ENCODE measurements at places on chromosomes 1 and 21.

DNA sequence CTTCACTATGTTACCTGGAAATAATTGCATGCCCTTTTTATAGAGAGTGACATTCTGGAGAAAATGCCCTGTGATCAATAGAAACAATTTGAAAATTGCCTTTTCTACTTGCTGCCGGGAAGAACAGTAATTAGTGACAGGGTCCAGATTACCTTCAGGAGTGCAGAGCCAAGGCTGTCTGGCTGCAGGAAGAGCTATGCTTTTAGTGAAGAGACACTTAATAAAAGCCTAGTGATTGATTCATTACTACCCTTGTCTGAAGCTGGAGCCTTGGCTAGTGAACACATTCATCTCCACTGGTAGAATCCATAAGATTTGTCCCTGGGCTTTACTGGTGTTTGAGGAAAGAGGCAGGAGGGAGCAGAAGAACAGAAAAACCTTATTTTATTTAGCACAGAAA, 12.9 kb upstream of the DNASE2B start:
- no peak for DNase-seq

DNA sequence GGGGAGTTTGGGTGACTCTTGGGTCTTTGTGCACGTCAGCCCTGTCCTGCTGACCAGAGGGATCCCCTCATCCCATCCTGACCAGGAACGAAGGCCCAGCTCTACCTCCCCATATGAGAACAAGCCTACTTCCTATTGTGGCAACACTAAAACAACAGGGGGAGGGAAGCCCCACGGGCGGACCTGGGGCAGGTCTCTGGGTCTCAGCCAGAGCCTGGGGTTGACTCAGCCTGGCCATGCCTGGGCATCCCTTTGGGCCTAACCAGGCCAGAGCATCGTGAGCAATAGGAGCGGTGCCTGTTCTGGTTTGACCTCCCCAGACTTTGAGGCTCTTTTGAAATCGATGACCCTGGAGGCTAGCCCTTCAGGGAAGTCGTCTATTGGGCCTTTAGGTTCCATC, 16.8 kb downstream of the RPS6KA1 start:
- DNase-seq = no peak

DNA sequence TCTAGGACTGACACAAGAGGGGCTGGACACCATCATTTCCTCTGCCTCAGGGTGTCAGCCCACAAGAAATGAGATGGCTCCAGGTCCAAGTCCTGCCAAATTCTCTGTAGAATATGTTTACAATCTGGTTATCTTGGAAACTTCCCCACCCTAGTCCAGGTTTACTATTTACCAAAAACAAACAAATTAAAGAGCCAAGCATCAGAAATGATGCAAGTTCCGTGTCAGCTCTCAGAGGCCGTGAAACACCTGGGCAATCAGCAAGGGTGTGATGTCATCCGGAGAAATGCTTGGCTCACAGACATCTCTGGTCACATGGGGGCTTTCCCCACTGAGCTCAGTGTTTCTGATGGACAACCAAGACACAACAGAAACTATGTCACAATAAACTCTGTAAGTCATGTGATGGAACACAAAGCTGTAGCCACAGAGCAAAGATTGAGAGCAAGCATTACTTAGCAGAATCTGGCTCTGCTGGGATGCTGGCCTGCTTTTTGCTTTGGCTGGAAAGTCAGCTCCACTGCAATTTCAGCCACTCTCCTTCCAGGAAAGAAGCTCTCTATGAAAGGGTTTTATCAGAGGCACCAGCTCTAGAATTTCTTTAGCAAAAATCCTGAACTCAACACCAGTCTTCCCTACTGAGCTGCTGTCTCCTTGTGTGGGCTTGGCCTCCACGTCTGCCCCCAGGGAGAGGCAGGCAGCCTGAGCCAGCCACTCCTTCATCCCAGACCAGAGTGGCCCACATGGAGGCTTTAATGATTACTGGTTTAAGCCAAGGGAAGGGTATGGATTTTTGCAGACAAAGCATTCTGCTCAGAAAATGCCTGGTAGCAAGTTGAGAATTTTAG, 55.9 kb downstream of the NENF start:
- DNase-seq = peak; percentile 37

DNA sequence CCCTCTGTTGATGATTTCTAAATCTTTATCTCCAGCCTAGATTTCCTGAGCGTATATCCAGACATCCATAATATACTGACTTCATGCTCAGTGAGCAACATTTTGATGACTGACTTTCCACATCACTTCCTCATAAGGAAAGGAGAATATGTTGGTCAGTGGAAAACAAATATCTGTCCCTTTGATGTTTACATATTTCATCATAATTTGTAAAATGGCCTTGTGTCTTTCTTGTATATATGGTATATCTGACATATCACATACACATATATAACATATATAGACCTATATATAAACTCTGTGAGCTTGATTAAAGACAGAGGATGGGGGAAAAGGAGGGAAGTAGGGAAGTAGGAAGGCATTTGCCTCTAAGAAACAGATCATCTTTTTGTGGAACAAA, 18.6 kb downstream of the ZBTB8A start:
- DNase-seq = no peak

Data from AG08395 (cell line).